ENCODE measurements at places on chromosomes 4 and X.

- DNase-seq: no peak
Observed at GRCh38 chr4:48333587-48333986, 7.7 kb upstream of the SLAIN2 start.

- DNase-seq: no peak
Observed at GRCh38 chr4:159307929-159308328, 205.1 kb downstream of the RAPGEF2 start.

DNA sequence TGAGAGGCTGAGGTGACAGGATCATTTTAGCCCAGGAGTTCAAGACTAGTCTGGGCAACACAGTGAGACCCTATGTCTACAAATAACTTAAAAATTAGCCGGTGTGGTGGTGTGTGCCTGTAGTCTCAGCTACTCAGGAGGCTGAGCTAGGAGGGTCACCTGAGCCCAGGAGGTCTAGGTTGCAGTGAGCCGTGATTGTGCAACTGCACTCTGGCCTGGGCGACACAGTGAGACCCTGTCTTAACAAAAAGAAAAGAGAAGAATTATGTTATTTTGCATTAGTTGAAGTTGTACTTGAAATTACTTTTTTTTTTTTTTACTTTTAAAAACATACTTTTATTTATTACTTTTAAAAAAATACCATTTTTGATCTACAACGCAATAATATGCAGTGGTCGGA, 21.8 kb upstream of the TADA2B start:
- DNase-seq: no peak

GRCh38 chrX:113274791-113275190, 434.2 kb upstream of the AMOT start:
- DNase-seq: no peak

DNA sequence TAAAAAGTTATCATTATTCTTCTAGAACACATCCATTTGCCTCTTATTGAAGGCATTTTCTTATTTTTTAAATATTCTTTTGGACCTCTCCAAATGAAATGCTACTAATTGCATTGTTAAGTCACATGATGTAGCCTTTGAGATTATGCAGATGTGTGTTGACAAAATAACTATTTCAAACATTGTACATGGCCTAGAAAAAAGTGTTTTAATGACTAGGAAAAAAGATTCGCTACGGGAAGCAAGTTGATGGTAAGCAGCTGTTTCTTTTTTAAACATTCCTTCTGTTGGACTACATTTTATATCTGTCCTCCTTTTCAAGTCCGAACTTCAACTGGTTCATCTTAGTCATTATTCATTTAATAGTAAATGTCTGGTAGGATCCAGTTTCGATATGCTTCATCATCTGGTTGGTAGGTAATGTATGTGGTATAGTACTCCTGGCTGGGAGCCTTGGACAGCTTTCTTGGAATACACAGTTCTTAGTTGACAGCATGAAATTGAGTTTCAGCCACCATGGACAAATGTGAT, 34.3 kb upstream of the GUCY1A1 start:
- no peak for DNase-seq

DNA sequence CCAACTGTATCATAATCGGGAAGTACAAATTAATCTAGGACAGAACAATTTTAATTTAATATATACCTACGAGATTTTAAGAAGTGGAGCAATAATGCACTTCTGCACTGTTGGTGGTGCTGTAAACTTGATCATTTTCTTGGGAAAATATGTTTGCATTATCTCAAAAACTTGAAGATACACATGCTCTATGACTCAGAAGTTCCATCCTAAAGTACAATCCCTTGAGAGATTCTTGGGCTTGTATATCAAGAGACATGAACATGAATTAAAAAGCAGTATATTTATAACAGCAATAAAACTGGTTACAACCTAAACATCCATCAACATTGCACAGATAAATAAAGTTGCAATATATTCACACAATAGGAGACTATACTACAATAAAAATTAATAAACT, 168.8 kb downstream of the CLCN4 start:
- DNase-seq: no peak

GRCh38 chr4:102174719-102175189, 170.5 kb downstream of the SLC39A8 start:
- DNase-seq: no peak

GRCh38 chr4:7060346-7061150, 7.3 kb downstream of the GRPEL1 start:
- DNase-seq: no peak

GRCh38 chr4:1567808-1568581, 116.1 kb downstream of the FAM53A start:
- DNase-seq: no peak

- no peak for DNase-seq
Observed at GRCh38 chr4:100362366-100362765, 155.5 kb downstream of the EMCN start.

DNA sequence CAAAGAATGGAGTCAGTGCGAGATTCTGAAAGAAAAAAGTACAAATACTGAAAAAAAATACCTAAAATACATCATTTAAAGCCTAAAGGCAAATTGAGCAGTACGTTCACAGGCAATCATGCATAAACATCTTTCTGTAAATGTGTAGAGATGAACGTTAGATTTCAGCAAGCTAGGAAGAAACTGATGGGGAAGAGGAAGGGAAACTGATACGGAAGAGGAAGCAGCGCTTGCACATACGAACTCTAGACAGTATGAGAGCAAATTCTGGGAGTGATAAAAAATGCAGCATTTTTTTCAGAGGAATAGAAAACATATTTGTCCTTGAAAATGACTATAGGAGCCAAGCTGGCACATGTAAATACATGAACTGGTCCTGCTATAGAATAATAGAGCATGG, 9.4 kb downstream of the ANKRD50 start:
- no peak for DNase-seq

GRCh38 chrX:132664273-132664672, 175.4 kb upstream of the MBNL3 start:
- no peak for DNase-seq

- no peak for DNase-seq
Observed at GRCh38 chrX:18666614-18667013, 5.3 kb downstream of the RS1 start.

DNA sequence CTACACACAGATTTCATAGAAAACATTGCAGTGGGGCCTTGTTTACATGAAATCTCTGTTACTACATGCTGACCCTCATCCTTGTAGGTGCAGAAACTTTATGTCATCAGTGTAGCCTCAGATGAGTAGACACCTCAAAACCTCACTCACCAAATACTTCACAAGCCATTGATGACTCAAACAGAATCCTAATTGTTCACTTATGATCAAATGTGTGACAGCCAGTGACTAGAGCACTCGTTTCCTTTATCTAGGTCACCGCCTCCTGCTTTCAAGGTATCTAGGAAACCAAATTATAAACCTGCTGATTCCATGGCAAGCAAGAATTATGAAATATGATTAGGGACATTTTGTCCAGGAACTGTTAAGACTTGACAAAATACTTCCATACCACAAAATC, 255.8 kb upstream of the GPRIN3 start:
- no peak for DNase-seq

GRCh38 chrX:1673337-1673736, 58.5 kb downstream of the ASMT start:
- DNase-seq: no peak

GRCh38 chr4:15197005-15197404, 194.7 kb downstream of the CPEB2 start:
- no peak for DNase-seq

- no peak for DNase-seq
Observed at GRCh38 chr4:5908876-5909427, 16.1 kb upstream of the CRMP1 start.

DNA sequence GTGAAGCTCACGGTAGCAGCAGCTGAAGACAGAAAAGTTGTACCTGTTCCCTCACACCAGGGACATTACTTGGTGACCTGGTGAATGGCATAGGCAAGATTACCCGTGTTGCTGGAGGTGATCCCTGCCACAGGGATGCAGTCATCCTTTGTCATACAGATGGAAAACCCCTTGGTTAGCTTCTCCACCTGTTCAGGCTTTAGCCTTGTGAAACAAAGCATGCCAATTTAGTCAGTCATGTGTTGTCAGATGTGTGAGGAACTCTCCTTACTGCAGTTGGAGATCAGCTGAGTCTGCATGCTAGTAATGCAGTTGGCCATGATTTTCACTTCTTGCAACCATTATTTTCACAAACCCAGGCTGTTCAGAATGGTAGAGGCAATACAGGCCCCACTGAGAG, 41.0 kb downstream of the AMELX start:
- DNase-seq: no peak

DNA sequence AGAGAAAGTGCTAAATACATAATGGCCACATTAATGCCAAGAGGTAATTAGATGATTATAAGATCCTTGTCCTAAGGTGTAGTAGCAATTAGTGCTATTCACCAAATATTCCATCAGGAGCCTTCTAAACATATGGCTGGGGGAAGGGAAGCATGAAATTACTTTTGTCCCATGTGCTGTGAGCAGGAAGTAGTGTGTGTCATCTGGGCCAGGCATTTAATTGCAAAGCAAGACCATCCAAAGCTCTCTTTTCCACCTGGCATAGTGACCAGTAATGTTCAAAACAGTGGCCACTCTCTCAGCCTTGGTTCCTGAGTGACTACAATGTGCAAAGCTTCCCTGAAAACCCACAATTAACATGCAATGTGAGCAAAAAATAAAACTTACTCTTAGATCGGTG, 144.2 kb upstream of the FAM241A start:
- no peak for DNase-seq

GRCh38 chr4:76441881-76442280, 6.9 kb downstream of the SHROOM3 start:
- no peak for DNase-seq

GRCh38 chr4:38624311-38624710, 39.7 kb upstream of the KLF3 start:
- no peak for DNase-seq

GRCh38 chrX:153598541-153599191, at the start of gene CCNQ:
Gene CCNQ, minus strand, starts transcription at chrX:153599139. Its CDS starts 66 bp downstream, at chrX:153599073.
- DNase-seq: no peak

DNA sequence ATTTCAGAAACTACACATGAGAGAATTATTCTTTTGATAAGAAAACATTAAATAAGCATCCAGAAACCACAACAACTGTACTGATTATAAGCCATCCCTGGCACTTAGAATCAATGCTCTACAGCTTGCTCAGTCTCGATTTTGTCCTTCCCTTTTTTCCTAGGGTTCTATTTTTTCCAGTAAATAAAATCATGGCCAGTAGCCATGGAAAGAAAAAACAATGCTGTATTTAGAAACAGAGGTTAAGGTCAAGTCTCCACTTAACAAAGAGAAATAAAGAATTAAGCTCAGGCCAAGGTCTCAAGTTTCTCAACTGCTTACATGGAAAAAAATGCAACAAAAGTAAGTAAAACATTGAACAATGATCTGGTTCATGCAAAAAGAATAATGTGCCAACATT, 38.7 kb upstream of the GRID2 start:
- no peak for DNase-seq

DNA sequence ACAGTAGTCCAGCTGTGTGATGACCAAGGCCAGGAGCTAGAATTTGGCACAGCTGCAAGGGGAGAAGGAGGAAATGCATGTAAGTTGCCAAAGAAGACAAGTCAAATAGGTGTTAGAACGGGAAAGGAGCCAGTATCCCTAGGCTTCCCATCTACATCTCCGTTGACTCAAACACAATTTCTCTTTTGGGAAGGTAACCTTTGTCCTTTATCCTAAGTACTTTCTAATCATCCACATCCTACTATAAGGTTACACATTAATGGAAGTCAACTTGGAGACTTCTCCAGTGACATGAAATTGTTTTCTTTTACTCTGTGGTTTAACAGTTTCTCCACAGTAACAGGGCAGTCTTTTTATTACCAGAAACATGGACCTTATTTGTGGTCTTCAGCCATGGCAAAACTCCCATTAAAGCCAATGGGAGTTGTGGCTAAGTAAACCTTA, 620.0 kb downstream of the ANKRD50 start:
- no peak for DNase-seq

DNA sequence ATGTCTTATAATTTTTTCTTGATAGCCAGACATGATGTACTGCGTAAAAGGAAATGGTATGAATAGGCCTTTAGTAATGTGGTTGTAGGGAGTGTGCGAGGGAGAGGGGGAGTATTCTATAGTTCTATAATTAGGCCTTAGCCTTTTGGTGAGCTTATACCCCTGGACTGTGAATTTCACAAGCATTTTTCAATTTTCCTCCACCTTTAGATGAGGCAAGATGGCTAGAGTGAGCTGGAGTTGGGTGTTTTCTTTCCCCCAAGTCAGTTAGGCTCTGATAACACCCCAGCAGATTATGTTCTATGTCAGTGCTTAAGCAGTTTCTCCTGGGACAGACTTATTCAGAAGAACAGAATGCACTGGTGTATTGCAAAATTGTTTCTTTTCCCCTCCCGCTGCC, 210.2 kb upstream of the NPY2R start:
- DNase-seq: no peak

DNA sequence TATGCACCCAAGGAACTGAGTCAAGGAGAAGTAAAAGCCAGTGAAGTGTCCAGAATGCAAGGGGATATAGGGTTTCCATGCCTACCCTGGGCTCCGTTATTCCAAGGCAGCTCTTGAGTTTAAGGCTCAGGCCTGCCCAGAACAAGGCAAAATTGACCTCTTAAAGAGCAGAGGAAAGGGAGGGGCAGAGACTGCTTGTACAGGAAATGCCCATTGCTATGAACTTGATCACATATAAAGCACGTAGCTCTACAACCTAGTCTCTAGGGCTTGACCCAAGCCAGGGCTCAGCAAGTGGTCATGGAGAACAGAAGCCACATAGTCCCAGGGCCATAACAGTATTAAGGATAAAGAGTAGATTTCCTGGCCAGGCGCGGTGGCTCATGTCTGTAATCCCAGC, 58.2 kb upstream of the MSN start:
- DNase-seq: no peak

DNA sequence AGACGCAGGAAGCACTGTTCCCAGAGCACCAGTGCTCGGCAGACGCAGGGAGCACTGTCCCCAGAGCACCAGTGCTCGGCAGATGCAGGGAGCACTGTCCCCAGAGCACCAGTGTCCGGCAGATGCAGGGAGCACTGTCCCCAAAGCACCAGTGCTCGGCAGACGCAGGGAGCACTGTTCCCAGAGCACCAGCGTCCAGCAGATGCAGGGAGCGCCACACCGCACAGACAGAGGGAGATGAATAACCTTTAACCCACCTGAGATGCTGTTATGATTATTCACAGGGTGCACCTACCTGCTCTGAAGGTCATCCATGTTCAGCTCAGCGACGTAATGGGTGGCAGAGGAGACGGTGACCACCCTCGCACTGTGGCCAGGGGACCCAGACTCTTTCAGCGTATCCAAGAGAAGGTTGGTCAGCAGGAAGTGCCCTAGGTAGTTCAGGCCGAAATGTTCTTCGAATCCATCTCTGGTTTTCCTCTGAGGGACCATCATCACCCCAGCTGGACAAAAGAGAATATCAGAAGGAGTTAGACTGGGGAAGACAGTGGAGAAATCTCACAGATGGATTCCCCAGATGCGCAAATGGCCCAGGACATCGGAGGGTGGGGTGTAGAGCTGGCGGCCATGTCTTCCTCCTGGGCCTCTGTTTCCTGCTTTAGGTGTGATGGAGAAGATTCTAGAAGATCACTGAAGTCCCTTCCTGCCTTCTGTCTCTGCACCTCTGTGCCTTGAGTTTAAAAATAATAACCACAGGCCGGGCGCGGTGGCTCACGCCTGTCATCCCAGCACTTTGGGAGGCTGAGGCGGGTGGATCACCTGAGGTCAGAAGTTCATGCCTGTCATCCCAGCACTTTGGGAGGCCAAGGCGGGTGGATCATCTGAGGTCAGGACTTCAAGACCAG, 234.1 kb downstream of the DHRSX start:
- no peak for DNase-seq
